ENCODE measurements at places on chromosomes 3 and 15.
A peak's percentile ranks its signal among the peaks of the same experiment; 100 is the strongest.

GRCh38 chr15:66142285-66142684, 111.3 kb downstream of the MEGF11 start:
- no peak for DNase-seq

DNA sequence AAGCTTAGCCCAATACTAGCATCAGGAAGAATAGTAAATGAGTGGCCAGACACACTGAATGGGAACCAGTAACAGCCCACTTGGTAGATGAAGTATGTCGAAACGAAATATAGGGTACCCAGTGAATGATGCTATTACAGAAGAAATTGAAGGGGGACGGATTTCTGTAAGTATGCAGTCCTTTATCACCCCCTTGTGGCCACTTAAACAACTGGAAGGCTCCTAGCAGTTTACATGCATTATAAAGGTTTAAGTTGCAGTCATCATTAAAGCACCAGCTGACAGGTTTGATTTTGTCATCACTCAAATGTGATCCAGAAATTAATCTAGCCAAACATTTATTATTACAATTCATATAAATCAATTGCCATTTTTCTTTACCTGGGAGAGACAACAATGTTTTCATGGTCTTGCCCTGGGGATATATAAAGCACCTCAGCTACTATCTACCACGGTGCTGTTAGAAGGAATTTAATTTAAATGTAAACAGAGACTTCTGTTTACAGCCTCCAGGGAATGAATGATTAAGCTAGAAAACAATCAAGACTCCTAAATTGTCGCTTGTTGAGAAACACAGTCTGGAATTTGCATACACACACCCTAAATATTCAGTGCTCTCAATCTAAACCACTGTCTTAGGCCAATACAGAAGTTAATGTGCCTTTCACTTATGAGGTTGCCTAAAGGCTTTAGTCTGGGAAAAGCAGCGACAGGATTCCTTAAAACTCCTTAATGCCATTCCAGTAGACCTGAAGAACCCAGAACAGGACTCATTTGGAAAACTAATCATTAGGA, 7.8 kb downstream of the EIF1B start:
- no peak for DNase-seq

DNA sequence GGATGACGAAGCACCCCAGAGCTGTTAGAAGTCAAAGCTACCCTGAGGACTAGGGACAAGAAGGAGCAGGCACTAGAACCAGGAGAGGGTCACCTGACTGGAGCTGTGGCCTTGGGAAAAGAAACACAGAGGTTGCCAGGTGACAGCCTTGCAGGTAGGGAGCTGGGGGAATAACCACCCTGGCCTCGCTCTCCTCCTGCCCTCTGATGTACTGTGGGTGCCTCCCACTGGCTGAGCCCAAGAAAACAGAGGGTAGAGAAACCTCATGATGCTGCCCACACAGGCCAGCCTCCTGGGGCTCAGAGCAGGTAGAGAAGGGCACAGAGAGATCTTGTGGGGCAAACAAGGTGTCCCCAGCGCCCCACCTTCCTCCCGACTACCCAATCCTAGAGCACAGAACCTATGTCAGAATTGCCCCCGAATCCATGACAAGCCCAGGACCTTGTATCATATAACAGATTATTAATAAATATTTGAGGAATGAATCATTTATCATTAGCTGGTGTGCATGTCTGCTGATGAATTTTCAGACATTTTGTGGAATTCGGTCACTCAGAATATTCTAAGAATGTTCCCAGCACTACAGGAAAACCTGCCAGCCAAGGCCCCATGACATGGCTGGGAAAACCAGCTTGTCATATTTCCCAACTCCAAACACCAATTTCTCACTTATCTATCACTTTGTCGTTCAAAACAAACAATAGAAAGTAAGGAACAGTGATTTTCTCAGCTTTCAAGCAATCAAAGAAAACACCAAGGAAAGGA, 59.8 kb upstream of the MEX3B start:
- no peak for DNase-seq

- no peak for DNase-seq
Measured at GRCh38 chr15:73677733-73678132, 6.5 kb upstream of the CD276 start.

- peak; percentile 52 for DNase-seq
Measured at GRCh38 chr15:23687143-23687470, at the start of gene NDN. TSS of gene NDN (minus strand) at chr15:23687305. CDS start at chr15:23687217, 88 bp downstream.

- no peak for DNase-seq
Measured at GRCh38 chr15:29012097-29012496, 126.3 kb downstream of the APBA2 start.

DNA sequence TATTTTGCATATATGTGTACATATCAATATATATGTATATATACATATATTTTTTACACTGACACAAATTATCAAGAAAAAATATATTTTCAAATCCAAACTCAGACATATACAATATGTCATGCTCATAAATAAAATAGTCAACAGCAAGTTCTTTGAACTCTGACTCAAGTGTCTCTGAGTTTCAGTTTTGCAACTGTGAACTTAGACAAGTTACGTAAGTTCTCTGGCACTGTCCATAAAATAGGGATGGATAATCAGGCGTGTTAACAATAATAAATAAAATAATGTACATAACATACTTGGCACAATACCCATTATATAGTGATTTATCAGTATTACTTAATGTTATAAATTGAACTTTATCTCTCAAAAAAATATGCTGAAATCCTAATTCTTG, 12.1 kb upstream of the XRN1 start:
- no peak for DNase-seq

- no peak for DNase-seq
Measured at GRCh38 chr3:8775181-8775580, 5.8 kb upstream of the OXTR start.

DNA sequence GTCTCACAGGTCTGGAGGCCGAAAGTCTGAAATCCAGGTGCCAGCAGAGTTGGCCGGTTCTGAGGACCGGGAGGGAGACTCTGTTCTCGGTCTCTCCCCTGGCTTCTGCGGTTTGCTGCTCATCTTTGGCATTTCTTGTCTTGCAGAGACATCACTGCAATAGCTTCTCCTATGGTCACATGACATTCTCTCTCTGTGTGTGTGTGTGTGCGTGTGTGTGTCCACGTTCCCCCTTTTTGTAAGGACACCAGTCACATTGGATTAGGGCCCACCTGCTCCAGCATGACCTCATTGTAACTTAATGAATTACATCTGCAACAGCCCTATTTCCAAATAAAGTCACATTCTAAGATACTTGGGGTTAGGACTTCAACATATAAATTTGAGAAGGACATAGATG, 12.4 kb upstream of the ATP10A start:
- DNase-seq = no peak

- no peak for DNase-seq
Measured at GRCh38 chr3:12275974-12276650, 12.8 kb upstream of the PPARG start.

DNA sequence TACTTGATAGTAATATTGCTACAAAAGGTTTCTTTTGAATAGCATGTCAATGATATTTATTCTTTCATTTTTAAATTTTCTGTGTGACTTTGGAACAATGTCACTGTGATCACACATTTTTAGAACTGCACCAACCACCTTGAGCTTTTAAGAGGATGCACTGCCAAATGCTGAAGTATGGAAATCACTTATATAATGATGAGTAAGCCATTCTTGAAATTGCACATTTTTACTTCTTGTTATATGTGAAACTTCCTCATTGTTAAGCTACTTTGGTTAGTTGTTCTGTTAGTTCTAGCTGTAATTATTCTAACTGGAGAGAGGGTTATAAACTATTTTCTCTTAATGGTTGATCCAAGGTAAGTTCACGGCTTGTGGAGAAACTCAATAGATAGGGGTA, 547.5 kb downstream of the ZIC1 start:
- no peak for DNase-seq

- DNase-seq = no peak
Measured at GRCh38 chr3:197546307-197547085, 9.3 kb downstream of the BDH1 start.

GRCh38 chr3:125318167-125318865, 56.8 kb downstream of the ZNF148 start:
- DNase-seq = no peak

DNA sequence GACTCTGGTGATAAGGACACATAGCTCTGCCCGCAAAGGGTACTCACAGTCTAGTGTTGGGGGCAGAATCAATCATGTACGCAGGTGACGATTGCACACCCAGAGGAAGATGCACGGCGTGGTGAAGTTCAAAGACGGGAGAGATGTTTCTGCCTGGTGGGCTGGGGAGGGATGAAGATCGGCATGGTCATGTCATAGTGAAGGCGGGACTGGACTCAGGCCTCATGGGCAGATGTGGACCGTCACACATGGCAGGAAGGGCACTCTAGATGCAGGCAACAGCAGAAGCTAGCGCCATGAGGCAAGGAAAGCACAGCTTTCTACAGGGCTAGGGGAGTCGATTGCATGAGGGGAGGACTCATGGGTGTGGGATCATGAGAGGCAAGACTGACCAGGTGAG, 240.6 kb downstream of the OPA1 start:
- DNase-seq = no peak

DNA sequence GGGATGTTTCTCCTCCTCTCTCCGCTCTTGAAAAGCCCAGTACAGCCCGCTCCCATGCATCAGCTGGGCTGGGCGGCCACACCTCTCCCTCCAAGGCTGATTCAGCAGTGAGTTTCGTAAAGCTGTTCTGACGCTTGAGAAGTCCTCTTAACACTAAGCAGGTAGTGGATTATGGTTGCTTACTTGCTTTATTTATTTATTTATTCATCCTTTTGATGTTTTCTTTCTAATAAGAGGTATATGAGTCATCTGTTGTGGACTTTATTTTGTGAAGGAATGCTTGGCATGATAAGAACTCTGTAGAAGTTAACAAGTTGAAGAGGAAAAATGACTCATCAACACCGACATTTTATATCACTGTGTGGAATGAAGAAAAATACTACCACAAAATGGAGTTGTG, 285.0 kb downstream of the SQOR start:
- no peak for DNase-seq

DNA sequence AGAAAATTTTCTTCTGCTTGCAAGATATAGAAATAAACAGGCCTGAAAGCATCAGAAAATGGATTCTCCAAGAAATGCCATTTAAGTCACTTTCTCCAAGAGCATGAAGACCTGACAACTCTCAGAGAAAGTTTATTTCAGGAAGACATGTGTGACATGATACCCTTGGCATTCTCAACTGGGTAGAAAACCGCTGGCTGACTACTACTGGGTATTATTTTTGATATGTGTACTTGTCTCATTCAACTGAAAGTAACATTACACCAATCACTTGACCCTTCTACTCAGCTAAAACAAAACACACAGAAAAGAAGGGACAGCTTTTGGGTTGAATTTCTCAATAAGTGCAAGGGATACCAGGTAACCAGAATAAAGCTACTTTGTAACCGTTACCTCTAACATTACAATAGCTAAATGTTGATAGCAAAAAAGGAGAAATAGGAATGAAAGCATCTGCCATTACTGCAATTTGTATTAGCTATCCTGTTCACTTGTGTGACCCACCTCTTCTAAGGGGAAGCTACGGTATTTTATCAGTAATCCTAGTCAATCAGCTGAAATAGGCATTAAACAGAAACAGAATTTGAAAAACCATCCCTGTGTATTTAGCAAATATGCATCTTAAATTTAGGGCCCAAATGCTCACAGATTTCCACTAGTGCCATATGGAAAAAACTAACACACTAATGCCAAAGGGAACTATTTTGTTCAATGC, 7.3 kb downstream of the TRA2B start:
- no peak for DNase-seq

- no peak for DNase-seq
Measured at GRCh38 chr15:69328739-69329138, 30.0 kb downstream of the PAQR5 start.

- DNase-seq = no peak
Measured at GRCh38 chr3:66322436-66322835, 101.6 kb downstream of the SLC25A26 start.

DNA sequence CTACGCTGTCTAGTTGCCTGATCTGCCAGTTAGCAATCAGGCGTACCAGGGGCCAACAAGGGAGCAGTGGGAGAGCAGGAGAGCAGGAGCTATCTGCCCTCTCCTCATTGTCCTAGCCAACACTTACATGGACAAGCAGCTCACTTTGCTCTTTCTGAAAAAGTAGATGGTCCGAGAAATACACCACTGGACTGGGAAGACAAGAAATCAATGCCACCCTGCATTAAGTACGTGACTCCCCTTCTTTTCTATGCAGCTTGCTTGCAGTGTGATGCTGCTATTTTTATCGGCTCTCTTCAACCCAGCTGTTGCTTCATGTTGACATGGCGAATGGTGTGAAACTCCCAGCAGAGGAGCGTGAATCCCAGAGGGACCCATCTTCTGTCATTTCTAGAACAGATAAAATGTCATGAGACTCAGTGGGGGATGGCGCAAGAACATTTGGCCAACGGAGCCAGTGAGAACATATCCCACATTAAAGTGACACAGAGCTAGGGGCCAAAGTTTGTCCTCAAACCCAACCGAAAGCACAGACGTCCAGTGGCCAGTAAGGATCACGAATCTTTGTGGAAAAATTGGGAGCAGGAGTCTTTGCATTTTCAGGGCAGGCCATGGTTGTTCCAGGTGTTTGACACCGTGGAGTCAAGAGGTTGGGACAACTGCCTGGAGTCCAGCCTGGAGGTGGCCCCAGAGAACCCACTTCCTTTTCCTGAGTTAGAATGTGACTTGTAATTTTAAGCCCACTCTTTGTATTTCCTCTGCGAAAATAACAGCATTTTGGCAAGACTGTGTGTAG, 53.7 kb upstream of the MEF2A start:
- DNase-seq = no peak

DNA sequence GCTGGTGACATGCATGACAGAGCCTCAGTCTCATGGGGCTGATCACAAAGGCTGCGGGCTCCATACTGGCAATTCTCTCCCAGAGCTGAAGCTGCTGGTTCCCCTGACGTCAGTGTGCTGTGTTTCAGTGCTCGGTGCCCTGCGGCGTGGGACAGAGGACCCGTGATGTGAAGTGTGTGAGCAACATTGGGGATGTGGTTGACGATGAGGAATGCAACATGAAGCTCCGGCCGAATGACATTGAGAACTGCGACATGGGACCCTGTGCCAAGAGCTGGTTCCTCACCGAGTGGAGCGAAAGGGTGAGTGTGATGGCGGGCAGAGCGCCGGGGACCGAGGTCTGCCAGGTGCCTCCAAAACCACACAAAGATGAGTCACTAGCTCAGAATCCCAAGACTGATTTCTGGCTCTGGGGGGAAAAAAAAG, 62.0 kb upstream of the NR2E3 start:
- no peak for DNase-seq

DNA sequence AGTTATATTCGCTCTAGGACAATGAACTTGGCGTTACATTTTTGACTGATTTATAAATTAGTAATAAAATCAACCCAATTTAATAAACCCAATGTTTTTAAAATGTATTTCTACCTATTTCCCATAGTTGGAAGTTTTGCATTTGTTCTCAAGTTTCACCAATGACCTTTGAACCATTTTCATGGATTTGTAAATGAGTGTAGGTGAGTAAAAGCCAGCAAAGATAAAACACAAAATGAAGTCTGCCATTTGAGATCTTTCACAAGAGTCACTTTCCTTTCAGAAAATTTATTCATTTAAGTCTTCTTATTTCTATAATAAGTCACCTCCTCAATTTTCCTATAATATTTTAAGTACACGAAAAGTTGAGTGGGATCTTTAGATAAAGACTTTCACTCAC, 92.1 kb downstream of the MEIS2 start:
- DNase-seq = no peak

GRCh38 chr15:62165104-62165792, at the start of gene C2CD4B:
TSS of gene C2CD4B (minus strand) at chr15:62165285. CDS start at chr15:62164984, 301 bp downstream.
- DNase-seq = peak; percentile 64

Measured in activated CD8-positive, alpha-beta memory T cell treated with anti-CD3 and anti-CD28 coated beads, Interleukin-2, amount 50 U/mL, for 48 hours (primary cell).